ENCODE measurements at places on chromosomes 6 and 20.
A peak's percentile ranks its signal among the peaks of the same experiment; 100 is the strongest.

GRCh38 chr20:9485614-9486340 lies 28.6 kb upstream of the LAMP5 start:
- DNase-seq = no peak

DNA sequence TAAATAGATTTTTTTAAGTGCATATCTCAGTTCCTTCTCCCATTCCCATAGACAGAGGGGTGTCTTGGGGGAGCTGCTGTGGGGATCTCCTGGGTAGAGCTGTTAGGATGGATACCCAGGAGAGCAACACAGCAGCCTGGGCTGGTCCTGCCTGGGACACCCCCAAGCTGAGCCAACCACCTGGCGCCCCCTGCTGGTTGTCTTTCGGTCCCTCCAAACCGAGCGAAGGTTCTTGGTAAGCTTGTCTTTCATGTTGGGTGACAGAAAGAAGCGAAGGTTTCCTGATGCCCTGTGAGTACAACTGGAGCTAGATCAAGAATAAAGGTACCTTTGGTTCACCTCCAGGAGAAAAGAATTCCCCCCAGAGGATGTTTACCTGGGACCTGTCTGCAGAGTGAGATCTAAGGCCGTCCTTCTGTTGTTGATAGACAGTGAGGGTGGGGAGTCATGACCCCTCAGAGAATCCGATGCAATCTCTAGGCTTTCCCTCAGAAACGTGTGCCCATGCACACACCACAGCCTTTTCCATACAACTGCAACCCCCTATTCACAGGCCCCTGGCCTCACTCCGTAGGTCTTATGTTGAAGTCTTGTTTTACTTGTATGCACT lies 50.8 kb downstream of the SNX9 start:
- peak; percentile 79 for DNase-seq

GRCh38 chr6:90411292-90411781 lies 114.7 kb upstream of the BACH2 start:
- DNase-seq = peak; percentile 22

DNA sequence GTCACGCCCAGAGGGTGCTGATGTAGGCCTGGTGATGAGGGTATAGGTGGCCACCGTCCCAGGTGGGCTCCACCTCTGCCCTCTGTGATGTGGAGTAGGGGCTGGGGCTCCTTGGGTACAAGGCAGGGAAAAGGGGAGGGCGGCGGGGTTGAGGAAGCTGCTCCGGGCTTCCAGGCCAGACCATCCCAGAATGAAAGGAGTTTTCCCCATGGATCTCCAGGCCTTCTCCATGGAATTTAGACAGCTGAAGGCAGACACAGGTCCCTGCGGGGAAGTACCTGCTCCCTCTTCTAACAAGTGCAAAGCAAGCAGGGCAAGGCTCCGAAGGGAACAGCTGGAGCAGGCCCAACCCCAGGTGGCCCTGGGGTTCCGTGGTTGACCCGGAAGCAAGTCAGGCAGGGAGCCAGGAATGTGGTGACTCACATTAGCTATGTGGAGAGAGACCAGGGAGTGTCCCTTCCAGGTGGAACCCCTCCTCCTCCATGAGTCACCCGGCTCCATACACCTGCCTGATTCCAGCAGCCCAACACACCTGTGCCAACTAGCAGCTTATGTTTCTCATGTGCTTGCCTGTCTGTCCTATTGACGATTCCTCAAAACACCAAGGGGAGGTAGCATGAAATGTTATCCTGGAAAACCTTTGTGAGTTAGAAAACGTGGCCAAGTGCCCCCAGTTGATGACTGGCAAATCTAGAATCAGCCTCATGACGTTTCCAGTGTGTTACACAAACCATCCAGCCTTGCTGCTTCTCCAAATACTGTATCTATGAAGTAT lies 59.7 kb upstream of the SNX9 start:
- DNase-seq = peak; percentile 75

- no peak for DNase-seq
These were observed 285.2 kb upstream of the STXBP5 start for GRCh38 chr6:146919017-146919416.

DNA sequence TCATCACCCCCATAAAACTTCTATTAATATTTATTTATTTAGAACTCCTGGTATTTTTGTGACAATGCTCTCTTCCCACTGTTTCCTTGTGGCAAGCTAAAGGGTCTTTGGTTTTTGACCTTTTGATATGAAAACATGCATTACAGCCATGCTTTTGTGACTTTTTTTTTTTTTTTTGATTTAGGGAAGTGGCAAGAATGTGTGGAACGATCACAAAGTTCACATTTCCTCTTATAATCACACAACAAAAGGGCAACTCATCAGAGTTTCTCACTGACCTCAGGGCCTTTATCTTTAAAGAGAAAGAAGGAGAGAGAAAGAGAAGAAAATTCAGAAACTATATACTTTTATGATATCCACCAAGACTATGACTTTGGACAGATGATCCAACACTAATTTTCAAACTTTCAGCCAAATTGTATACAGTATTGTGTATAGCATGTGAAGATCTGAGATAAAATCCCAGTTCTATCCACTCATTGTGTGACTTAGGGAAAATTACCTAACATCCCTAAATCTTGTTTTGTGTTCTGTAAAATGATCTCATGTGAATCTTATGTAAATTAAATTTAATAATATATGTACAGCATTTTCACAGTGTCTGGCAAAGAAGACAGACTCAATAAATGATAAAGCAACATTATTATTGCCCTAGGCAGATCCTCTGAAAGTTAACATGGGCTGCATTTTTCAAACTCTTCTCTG lies 106.8 kb upstream of the MARCKS start:
- no peak for DNase-seq

GRCh38 chr6:161152527-161152862 lies 121.4 kb downstream of the AGPAT4 start:
- DNase-seq = no peak

DNA sequence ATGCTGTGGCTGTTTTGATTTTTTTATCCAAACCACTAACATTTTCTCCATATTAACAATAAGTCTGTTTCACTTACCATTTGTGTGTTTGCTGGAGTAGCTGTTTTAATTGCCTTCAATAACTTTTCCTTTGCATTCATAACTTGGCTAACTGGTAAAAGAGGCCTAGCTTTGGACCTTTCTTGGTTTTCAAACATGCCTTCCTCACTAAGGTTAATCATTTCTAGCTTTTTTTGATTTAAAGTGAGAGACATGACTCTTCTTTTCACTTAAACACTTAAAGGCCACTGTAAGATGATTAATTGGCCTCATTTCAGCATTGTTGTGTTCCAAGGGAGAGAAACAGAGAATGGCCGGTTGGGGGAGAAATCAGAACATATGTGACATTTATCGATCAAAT lies 2.9 kb downstream of the WFDC12 start:
- DNase-seq = no peak

GRCh38 chr6:85465762-85466161 lies 15.9 kb downstream of the NT5E start:
- DNase-seq = no peak

DNA sequence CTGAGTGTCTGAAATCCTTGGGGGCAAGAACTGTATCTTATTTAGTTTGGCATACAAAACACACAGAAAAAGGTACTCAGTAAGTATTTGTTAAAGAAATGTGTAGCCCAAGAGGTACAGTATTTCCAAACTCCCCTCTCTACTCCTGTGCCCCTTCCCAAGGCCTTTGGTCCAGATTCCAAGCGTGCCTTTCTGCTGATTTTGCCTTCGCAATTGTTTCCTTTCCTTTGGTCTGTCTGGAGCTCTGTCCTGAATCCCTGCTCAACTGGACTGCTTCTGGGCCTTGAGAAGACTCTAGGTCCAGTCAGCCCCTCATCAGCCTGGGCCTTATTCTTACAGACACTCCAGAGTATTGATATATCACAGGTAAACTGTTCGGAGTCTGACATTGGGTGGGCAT lies 122.2 kb upstream of the SYNCRIP start:
- DNase-seq = peak; percentile 39

DNA sequence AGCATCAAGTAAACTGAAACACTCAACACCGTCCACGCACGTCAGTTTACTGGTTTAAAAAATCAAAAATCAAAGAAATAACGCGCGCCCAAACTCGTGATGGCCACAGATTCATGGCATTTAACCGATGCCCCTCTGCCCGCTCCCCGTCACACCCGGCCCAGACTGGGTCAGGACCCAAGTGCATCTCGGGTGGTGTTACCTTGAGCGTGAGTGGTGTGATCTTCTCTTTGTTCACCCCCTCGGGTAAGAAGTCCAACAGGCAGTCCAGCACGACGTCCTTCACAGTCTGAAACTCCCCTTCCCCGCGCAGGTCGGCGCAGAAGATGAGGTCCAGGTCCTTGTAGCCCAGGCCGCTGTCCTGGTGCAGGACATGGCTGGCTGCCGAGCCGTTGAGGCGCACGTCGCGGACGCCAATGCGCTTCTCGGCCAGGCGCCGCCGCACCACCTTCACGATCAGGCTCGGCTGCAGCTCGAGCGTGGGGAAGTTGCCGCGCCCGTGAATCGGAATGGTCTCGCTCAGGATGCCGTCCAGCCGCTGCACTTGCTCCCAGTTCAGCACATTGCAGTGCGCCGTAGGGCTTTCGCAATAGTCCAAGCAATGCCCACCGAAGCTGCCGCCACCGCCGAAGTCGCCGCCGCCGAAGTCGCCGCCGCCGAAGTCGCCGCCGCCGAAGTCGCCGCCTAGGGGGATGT lies 945 bp downstream of the TENT5A start:
- DNase-seq = peak; percentile 47

DNA sequence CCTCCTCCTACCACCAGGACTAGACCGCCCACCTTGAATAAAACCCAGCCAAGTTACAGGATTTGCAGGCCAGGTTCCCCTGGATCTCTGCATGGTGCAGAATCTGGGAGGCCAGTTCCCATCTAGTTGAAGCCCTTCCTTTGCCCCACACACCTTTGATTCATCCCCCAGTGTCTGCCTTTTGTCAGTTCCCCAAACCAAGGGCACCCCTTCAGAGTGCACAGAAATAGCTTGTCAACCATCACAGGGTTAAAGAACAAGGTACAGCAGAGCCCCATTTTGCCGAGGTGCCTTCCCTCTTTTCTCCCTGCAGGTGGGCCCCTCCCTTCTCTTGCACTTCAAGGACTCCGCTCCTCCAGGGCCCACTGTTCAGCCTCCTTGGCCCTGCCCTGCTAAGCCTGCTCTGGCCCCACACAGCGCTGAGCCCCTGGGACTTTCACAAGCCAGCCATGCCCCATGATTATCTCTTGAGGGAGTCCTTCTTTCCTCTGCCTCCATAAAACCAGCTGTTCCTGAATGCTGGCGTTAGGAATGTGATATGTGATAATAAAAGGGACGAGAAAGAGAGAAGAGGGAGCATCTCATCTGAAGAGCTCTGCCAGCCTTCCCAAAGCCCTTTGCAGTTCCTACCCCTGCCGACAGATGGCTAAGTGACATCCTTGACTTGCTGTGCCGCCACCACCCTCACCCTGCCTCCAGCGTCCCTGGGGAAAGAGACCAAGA lies 280.3 kb downstream of the CDC5L start:
- DNase-seq = peak; percentile 23

DNA sequence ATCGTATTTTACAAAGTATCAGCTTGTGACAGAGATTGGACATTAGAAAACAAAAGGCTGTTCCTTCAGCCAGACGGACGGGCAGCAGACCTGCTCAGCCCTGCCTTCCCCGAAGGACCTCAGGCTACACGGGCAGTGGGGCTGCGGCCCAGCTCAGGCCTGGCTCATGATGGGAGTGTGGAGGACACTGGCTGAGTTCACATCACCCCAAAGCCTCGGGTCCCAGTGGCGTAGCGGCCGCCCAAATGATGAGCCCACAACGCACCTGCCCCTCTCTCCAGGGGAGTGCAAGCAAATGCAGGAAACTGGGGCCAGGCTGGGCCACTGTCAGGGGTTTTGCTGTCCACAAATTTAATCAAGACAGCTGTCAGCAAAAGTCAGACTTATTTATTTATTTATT lies 356.8 kb downstream of the TAF4 start:
- no peak for DNase-seq

DNA sequence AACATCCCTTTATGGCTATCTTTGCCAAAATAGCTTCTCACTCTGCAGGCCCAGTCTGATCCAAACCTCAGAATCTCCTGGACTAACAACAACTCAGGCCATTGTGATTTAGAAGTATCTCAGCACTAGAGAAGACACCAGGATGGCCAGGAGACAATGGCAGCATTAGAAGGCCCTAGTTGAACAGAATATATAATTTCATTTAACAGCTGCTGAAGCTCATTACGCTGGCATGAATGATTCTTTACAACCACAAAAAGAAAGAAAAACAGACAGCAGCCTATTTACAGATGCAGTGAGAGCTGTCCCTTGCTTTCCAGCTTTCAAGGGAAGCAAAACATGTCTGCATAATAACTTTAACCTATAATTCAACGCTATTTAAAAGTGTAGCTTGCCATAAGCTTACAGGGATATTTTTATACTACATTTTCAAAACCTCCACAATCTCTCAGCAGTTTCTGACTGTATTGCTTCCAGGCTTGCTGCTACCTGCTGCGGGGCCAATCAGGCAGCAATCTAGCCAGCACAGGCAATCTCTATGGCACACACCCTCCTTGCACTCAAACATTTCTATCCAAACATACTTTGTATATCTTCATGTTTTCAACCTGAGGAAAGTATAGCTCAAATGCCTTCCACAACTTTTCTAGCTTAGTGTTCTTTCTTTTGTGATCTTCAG lies 107.3 kb downstream of the OGFRL1 start:
- no peak for DNase-seq

DNA sequence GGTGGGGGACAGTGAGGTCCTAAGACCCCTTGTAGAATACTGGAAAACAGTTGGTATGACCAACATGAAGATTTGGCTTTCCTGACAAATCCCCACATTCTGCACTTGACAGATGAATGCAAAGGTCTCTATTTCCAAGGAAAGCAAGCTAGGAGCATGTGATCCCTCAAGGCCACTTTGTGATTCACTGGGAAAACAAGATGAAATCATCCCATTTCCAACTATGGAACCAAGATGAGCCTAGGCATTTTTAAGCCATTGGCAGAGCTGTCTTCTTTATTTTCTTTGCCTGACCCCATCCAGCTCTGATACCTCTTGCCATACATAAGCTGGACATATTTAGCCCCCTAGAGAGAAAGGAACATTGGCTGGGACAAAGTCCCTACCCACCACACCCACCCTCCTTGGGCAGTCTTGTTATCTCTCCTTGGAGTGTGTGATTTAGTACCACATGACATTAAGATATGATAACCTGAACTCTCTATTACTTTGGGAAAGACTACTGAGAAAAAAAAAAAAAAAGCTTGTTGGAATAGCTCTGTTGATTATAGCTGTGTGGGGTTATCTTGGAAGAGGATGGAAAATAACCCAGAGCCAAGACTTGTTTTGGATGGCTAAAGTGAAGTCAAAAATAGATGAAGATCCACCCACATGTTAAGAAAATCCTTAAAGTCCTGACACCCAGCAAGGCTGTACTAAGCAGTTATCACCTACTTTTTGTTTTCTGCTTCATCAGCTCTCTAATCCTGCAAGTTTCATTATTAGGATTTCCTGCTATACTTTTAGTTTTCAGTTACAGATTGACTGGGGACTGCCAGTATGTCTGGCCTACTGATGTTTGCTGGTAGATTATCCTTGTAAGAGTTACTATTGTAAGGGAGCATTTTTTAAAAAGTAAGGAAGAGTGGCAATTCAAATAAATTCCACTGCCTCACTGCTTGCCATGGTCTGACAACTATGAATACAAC lies 90.1 kb upstream of the PREP start:
- DNase-seq = no peak
